ENCODE measurements at places on chromosomes 6 and 20.

GRCh38 chr6:4661391-4661790, 114.8 kb upstream of the CDYL start:
- DNase-seq = no peak

GRCh38 chr6:136764517-136764993, 27.7 kb downstream of the MAP3K5 start:
- DNase-seq = no peak

DNA sequence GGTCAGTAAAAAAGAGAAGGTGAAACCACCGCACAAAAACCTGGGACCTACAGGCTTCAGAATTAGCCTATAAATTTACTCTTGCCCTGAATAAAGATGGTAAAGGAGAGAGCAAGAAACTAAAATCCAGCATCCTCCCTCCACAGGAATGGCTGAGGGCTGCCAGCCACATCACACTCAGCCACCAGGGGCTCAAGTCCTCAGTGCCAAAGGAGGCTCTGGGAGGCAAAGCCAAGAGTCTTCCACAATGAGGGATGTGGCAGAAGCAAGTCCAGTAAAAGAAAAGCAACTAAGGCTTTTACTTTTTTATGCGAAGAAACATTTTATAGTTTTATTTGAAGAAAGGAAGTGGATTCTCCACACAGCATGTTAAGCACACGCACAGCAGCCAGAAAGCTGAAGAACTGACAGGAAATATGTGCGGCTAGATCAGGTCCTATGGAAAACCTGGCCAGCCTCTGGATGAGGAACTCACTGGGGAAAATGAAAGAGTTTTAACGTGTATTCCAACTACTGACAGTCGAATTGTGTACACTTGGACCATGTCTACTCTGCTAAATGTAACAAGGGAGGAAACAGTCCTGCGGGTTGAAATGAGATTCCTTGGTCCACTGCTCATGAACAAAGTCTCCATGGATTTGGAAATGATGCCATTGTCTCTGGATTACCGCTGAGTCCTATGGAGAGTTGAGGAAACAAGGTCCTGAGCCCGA, 219.4 kb upstream of the SSTR4 start:
- DNase-seq = no peak

GRCh38 chr6:16851044-16851540, 89.8 kb upstream of the ATXN1 start:
- DNase-seq = no peak

DNA sequence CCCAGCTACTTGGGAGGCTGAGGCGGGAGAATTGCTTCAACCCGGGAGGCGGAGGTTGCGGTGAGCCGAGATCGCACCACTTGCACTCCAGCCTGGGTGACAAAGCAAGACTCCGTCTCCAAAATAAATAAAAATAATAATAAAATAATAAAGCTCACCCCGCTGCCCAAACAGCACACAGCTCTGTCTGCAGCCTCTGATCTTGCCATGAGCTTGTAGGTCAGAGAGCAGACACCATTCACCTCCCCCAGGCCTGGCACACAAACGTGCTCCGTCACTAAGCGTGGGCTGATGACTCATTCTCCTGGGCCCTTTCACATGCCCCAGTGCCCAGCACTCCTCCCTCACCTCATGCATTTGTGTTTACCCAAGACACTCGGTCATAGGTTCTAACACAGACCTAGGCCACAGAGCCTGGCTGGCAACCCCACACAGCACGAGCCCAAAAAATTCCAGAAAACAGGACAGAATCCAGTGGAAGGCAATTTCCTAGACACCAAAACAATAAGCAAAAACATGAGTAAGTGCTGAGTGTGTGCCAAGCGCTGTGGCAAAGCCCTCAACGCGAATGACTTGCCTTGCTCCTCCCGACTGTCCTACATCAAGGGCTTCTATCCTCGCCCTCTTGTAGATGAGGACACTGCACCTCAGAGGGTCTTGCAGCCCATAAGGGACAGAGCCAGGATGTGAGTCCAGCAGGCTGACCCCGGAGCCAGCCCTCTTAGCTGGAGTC, 18.0 kb downstream of the ATP9A start:
- DNase-seq = no peak

GRCh38 chr6:109000289-109000688, 94.4 kb downstream of the SESN1 start:
- DNase-seq = no peak

- no peak for DNase-seq
Measured at GRCh38 chr6:31752739-31753319, 9.6 kb upstream of the SAPCD1 start.

DNA sequence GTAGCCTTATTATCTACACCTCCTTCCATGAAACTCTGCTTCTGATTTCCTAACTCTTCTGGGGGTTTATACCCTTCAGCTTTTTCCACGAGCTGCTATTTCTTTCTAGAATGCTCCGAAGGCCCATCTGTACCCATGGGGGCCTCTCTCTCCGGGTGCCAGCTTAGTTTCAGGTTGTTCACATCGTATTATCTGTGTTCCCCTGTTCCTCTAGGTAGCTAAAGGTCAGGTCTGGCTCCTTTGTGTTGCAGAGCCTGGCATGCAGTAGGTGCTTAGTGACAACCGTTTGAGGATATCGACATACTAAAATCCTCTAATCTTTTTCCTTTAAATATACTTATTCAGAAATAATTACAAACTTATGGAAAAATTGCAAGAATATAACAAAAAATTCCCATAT, 73.0 kb downstream of the UST start:
- no peak for DNase-seq

- no peak for DNase-seq
Measured at GRCh38 chr20:38260025-38260377, 534 bp downstream of the KIAA1755 start.

- no peak for DNase-seq
Measured at GRCh38 chr20:53903652-53903987, 166.8 kb downstream of the BCAS1 start.

DNA sequence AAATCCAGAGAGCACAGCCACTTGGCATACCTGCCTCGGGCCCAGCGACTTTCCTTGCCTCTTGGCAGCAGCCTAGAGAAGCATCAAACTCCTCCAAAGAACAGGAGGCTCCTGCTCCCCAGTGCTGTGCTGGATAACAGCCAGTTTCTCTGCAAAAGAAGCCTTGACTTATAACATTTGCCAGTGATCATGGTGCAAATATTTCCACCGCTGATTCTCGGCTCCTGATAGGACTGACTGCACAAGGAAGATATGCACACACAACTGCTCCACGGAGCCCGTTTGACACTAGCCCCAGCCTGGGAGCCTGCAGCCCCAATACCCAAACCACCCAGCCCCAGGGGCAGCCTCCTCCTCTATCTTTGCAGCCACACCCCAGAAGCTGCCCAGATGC, 17.5 kb downstream of the ACSS1 start:
- no peak for DNase-seq

- DNase-seq = no peak
Measured at GRCh38 chr6:153662982-153663381, 376.1 kb upstream of the OPRM1 start.

GRCh38 chr6:105664931-105665330, 262.0 kb upstream of the PREP start:
- DNase-seq = no peak

DNA sequence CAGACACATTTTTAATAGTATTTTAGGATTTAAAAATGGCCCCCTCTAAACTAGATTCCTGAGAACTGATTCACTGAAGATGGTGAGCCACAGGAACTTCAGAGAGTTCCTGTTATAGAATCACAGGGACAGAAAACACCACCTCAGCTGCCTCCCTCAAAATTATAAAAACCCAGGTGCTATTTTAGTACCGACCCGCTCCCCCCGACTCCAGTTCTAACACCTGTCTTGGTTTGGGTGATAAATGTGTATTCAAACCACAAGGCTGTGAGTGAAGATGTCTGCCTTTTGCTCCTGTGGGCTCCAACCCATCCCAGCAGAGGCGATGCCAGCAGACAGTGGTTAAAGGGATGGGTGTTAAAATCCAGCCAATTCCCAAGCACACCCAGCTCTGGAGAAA, 127.4 kb upstream of the LY86 start:
- DNase-seq = no peak

DNA sequence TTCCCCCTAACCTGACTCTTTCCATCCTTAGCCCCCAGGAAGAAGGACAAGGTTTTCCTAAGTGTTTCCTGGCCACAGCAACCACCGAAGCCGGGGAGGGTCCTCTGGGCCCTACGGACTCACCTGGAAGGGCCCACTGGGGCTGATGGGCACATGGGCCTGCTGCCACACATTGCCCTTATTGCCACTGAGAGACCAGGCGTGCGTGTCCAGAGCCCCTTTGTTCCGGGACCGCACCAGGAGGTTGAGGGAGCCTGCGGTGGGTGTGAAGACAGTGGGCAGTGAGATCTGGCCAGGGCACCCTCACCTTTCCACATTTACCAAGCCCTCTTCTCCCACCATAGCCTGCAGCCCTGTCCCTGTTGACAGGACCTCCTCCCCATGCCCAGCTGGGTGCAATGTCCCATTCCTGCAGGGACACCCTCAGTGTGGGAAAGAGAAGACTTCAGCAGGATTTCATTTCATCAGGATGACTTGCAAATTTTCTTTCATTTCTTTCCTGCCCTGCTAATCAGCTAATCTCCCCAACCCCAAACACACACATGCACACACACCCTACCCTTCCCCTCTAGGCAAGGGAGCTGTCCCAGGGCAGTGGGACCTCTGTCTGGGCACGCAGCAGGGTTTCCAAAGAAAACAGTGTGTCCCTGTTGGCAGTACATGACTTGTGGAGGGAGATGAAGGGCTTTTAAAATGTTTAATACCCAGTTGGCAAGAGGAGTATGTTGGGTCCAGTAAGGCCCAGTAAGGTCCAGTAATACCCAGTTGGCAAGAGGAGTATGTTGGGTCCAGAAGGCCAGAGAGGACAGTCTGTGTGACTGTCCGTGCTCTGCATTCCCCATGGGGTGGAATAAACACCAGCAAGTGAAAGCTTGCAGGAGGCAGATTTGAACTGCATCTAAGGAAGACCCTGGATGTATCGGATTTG, 59.0 kb downstream of the MDGA1 start:
- no peak for DNase-seq

- no peak for DNase-seq
Measured at GRCh38 chr20:44959638-44960102, 527 bp downstream of the TOMM34 start.

DNA sequence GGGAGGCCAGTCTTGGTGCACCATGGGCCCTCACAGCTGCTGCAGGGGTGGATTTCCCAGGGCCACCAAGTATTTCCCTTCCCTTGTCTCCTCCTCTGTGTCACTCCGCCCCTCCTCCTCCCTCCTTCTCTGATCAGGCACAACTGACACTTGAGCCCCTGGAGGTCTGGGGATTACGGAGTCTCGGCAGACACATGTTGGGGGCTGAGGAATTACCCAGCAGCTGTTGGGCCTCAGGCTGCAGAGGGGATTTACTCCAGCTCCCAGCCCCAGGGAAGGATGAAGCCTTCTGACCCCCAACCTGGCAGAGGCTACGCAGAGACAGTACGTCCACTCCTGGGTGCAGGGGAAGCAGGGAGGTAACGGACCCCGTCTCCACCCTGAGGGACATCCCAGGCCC, 420.5 kb upstream of the SULF2 start:
- no peak for DNase-seq

Data from NCI-H1092 treated with DMSO at 0.1 percent for 48 hours (cell line).